ENCODE measurements at places on chromosomes 7 and 10.

GRCh38 chr10:58515291-58515941, 2.7 kb downstream of the BICC1 start:
- DNase-seq = no peak

GRCh38 chr7:97801108-97801507, 69.2 kb downstream of the TAC1 start:
- DNase-seq = no peak

DNA sequence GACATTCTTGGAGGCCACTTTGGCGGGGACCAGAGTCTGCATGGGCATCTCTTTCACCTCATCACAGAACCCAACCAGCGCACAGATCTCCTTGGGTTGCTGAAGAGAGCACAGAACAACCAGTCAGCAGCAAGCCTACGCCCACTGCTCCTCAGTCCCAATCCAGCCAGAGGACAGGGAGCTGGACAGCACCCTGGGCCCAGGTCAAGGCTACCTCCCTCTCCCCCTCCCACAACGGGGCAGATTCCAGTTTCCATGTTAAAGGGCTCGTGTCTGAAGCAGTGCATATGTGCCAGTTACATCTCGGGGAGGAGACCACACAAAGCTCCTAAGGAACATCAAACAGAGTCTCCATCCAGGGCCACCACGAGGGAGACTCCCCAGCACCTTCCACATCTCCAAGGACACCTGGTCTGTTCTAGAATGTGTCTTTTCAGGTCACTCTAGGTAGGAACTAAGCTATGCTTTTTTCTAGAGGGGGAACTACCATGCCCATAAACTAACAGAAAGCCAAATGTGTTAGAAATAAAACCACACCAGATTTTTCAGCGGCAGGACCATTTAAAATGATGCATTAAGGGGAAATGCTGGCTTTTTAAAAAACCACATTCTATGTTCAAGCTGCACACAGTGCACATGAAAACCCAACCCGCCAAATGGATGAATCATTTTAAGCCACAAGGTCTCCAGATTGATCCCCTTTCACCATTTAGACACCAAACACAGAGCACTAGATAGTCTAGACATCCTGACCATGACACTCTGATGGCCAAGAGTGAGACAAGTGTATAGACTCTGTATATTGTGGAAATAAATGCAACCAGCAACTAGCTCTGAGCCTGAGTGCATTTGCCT, 28.9 kb downstream of the PSAP start:
- DNase-seq = no peak

DNA sequence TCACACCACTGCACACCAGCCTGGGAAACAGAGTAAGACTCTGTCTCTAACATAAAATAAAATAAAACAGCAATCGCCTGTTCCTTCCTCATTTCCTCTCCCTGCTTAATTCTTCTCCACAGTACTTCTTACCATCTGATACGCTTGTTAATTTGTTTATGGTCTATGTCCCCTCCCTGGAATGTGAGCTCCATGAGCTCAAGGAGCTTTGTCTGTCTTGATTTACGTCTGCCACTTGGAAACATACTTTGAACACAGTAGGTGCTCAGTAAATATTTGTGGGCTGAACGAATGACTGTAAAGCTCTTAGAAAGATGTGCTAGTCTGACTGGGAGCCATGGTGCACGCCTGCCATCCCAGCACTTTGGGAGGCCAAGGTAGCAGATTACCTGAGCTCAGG, 9.1 kb upstream of the STX1A start:
- no peak for DNase-seq

- DNase-seq = no peak
Observed at GRCh38 chr7:115984105-115984504, 46.5 kb downstream of the TFEC start.

- peak; percentile 42 for DNase-seq
Observed at GRCh38 chr7:155961241-155962190, 149.3 kb upstream of the SHH start.
